ENCODE measurements at places on chromosomes 2 and 18.

DNA sequence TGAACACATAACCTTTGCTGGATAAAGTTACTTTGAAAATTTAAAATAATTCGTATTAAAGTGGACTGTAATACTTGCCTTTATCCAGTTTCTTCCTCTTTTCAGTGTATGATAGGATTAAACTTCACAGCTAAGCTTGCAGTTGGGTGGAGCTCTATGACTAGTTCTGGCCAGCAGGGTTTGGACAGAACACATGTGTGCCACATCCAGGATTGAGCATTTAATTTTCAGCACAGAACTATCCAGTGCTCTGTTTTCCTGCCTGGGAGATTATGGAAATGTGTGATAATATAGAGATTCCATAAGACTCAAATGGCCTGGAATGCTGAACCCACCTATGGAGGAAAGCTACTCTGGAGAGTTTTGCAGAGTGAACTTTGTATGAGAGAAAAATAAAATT is 200.2 kb downstream of the OSR1 start:
- DNase-seq, result no peak

- no peak for DNase-seq
Observed at GRCh38 chr2:15279201-15279876, 281.8 kb downstream of the NBAS start.

- no peak for DNase-seq
Observed at GRCh38 chr2:239263669-239264491, 136.9 kb downstream of the HDAC4 start.

- DNase-seq, result no peak
Observed at GRCh38 chr2:100895402-100895801, 75.5 kb downstream of the NPAS2 start.

- DNase-seq, result no peak
Observed at GRCh38 chr18:23982155-23983079, 32.1 kb upstream of the TTC39C start.

GRCh38 chr2:102502576-102502975 is 29.6 kb downstream of the SLC9A4 start:
- no peak for DNase-seq
